Placental epithelial cell (primary cell): ENCODE measurements at places on chromosomes 6 and 20. TPM values are rescaled to one million over a fixed set of nuclear protein-coding genes. Genes with fewer than 3 reads are reported as not detected.

TRAM2 gene
- 31.8 and 68.8 TPM in 2 replicates for total RNA-seq

RSPH9 gene
- 0.43 and 2.4 TPM in 2 replicates for total RNA-seq

TMC2 gene
- total RNA-seq, result not detected in 2 replicates

WFDC10B gene
- not detected in 2 replicates for total RNA-seq

IGF2R gene
- total RNA-seq, result 85.2 and 106 TPM in 2 replicates

ZNF311 gene
- 1.6 and 2.4 TPM in 2 replicates for total RNA-seq

TMEM14A gene
- total RNA-seq, result 14.5 and 36.5 TPM in 2 replicates

ADGRF1 gene
- total RNA-seq, result under 0.01 and 0.33 TPM in 2 replicates

CASS4 gene
- total RNA-seq, result under 0.01 and 1.5 TPM in 2 replicates

TOX2 gene
- total RNA-seq, result not detected in 2 replicates

NKAIN2 gene
- total RNA-seq, result 0.11 TPM in 1 of 2 replicates, not detected in the other

RNF146 gene
- 33.0 and 41.2 TPM in 2 replicates for total RNA-seq

JAG1 gene
- total RNA-seq, result 2.4 and 7.4 TPM in 2 replicates

MAS1 gene
- not detected in 2 replicates for total RNA-seq

TINAG gene
- total RNA-seq, result not detected in 2 replicates

COL11A2 gene
- total RNA-seq, result 0.22 and 0.39 TPM in 2 replicates

SLC17A1 gene
- not detected in 2 replicates for total RNA-seq

PI16 gene
- not detected in 2 replicates for total RNA-seq

ZKSCAN8 gene
- 18.1 and 18.8 TPM in 2 replicates for total RNA-seq

SIRPD gene
- not detected in 2 replicates for total RNA-seq

NOTCH4 gene
- 0.98 and 3.5 TPM in 2 replicates for total RNA-seq

CLDN20 gene
- total RNA-seq, result not detected in 2 replicates

TBXT gene
- total RNA-seq, result not detected in 2 replicates

SMOC2 gene
- total RNA-seq, result not detected in 2 replicates

SEL1L2 gene
- total RNA-seq, result not detected in 2 replicates

TAF8 gene
- 30.6 and 30.7 TPM in 2 replicates for total RNA-seq

RBPJL gene
- total RNA-seq, result not detected in 2 replicates

OSBPL2 gene
- 36.9 and 37.4 TPM in 2 replicates for total RNA-seq

FABP7 gene
- not detected in 2 replicates for total RNA-seq

NR2E1 gene
- total RNA-seq, result not detected in 2 replicates

HLA-DQA1 gene
- total RNA-seq, result not detected in 2 replicates

RGS17 gene
- under 0.01 TPM in 1 of 2 replicates, not detected in the other for total RNA-seq

SLC25A27 gene
- total RNA-seq, result 0.11 and 2.7 TPM in 2 replicates

PTCHD4 gene
- 9.8 and 17.7 TPM in 2 replicates for total RNA-seq

CGA gene
- total RNA-seq, result not detected in 2 replicates

BACH2 gene
- 2.1 and 2.4 TPM in 2 replicates for total RNA-seq

PCNA gene
- 78.1 and 137 TPM in 2 replicates for total RNA-seq

CNBD2 gene
- total RNA-seq, result 3.5 and 4.3 TPM in 2 replicates

WFDC12 gene
- not detected in 2 replicates for total RNA-seq

ARFGAP1 gene
- total RNA-seq, result 91.9 and 112 TPM in 2 replicates

MACROD2 gene
- 0.65 and 2.7 TPM in 2 replicates for total RNA-seq

C6orf58 gene
- total RNA-seq, result not detected in 2 replicates

RIMS1 gene
- total RNA-seq, result not detected in 2 replicates

RNF144B gene
- 2.7 and 26.9 TPM in 2 replicates for total RNA-seq

RAET1L gene
- 0.22 TPM in 1 of 2 replicates, not detected in the other for total RNA-seq

TCP11 gene
- 0.43 and 1.6 TPM in 2 replicates for total RNA-seq

ELOVL4 gene
- total RNA-seq, result 2.3 and 2.4 TPM in 2 replicates

FAM209A gene
- total RNA-seq, result 0.33 and 0.79 TPM in 2 replicates

MAN1A1 gene
- total RNA-seq, result 2.2 and 8.2 TPM in 2 replicates

VGLL2 gene
- total RNA-seq, result not detected in 2 replicates

ZBTB46 gene
- 1.6 and 1.8 TPM in 2 replicates for total RNA-seq

CLPSL2 gene
- total RNA-seq, result not detected in 2 replicates

RIMS4 gene
- total RNA-seq, result under 0.01 TPM in 1 of 2 replicates, not detected in the other

MATN4 gene
- 0.54 and 1.2 TPM in 2 replicates for total RNA-seq

PREX1 gene
- under 0.01 TPM in 2 replicates for total RNA-seq

RAB32 gene
- total RNA-seq, result 57.7 and 92.1 TPM in 2 replicates
